ENCODE measurements at places on chromosomes 5 and 9. TPM values are rescaled to one million over a fixed set of nuclear protein-coding genes. Genes with fewer than 3 reads are reported as not detected.

Gene TAF1L
- total RNA-seq: not detected

Gene FBXO4
- 6.8 TPM for total RNA-seq

Gene NUDT12
- 14.1 TPM for total RNA-seq

Gene FREM1
- 60.5 TPM for total RNA-seq

Gene OLFML2A
- 37.4 TPM for total RNA-seq

Gene ANKRD55
- total RNA-seq: 0.18 TPM

Gene SPATA31C1
- 0.29 TPM for total RNA-seq

Gene SLC6A19
- total RNA-seq: not detected

Gene ARID3C
- not detected for total RNA-seq

Gene CDH18
- total RNA-seq: 3.7 TPM

- peaks cover 7% of the 10 kb centered on the region for H3K4me1 ChIP-seq
- DNase-seq: no peak
- no peak overlapping the region for H3K4me3 ChIP-seq
- peaks cover 14% of the 10 kb centered on the region for H3K36me3 ChIP-seq
- H3K27me3 ChIP-seq: no peaks in the 10 kb centered on the region
- H3K27ac ChIP-seq: no peak overlapping the region
Measured at GRCh38 chr9:133813749-133814585, 75.8 kb upstream of the SARDH start.

DNA sequence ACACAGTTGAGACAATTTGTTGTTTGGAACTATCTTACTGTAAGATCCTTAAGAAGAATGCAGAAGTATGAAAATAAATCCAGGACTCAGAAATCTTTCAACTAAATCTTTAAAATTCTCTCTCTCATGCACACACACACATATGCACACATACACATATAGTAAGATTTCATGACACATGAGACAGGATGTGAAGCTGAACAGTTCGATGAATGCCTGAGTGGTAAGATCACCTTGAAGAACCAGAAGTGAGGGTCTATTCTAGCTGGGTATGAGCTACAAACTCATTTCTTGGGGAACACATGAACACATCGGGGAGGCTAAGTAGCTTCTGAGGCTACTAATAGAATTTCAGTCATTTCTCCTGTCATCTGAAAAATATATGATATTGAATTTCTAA is 153.6 kb downstream of the TMC1 start:
- no peak overlapping the region for H3K27ac ChIP-seq
- no peaks in the 10 kb centered on the region for H3K4me1 ChIP-seq
- DNase-seq: no peak
- peaks cover 2% of the 10 kb centered on the region for H3K36me3 ChIP-seq

DNA sequence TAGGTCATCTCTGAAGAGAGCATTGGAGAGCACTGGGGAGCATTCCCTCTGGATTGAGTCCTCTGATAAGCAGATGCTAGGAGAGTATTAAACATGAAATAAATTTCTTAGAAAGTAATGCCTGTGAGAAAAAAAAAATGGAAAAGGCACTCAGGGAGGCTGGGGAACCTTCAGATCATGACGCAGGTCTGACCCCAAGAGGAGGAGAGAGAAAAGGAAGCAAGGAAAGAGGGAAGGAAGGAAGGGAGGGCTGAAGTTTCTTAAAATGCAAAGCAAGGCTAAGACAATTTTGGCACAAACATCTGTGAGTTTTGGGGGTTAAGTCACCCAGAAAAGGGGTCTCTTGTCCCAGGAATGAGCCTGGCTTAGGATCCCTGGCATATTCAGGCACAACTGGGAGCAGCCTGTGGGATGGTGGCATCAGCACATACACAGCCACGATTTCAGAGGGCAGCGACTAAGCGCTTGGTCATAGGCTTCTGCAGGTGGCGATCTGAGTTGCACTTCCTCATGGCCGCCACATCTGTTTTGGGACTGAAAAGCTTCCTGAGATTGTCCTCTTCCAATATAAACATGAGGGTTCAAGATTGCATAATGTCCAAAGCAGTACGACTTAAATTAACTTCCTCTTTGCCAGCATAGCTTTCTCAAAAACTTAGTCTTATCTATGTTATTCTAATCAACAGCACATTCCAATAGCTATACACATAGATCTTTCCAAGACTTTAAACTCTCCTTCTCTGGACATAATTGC is 692.7 kb downstream of the DNAH5 start:
- peak overlapping the region; percentile 45 for H3K27ac ChIP-seq
- peaks cover 22% of the 10 kb centered on the region for H3K4me1 ChIP-seq
- H3K27me3 ChIP-seq: no peaks in the 10 kb centered on the region
- DNase-seq: no peak
- no peak overlapping the region for H3K4me3 ChIP-seq

GRCh38 chr5:8349855-8350254 is 480.9 kb downstream of the MTRR start:
- no peaks in the 10 kb centered on the region for H3K4me1 ChIP-seq
- no peak overlapping the region for H3K4me3 ChIP-seq
- no peak overlapping the region for H3K27ac ChIP-seq
- peaks cover 1% of the 10 kb centered on the region for H3K27me3 ChIP-seq

GRCh38 chr9:89204801-89205200 is 26.2 kb upstream of the SHC3 start:
- peaks cover 6% of the 10 kb centered on the region for H3K27me3 ChIP-seq
- H3K4me1 ChIP-seq: no peaks in the 10 kb centered on the region
- H3K36me3 ChIP-seq: no peaks in the 10 kb centered on the region
- H3K4me3 ChIP-seq: no peak overlapping the region

DNA sequence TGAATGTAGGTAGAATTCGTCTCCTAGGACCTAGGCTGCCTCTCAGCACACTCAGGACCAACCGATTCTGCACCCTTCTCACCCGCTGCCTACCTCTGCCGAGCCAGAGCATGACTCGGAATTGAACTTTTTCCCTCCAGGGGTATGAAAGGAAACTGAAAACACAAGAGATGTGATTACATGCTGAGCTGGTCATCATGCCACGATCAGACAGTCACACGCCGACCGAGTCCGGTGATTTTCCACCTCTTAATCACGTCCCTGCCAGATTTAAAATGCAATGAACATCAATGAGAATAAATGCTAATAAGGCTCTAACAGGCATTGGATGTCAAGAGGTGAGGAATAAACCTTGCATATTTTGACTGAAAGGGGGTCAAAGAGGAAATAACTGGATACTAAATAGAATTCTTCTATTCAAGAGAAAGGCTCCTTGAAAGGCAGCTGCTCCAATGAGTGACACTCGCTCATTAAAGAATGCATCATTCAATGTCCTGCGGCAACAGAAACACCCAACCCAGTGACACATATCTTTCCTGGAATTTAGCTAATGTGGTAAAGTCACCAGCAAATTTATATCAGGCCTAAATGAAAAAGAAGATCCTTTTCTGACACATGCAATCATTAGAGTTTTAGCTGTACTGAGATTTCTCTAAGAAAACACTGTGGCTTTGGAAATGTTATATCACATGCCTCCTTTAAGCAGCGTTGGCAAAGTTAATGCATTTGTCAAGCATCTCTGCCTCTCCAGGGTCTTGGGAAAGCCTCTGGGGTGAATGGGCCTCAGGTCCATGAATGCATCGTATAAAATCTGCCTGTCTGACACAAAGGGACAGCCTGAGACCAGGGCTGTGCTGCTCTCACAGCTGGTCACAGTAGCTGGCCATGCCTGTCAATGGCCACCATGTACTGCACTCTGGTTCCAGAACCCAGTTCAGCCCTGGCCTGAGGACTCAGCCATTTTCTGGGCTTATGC is 128.7 kb downstream of the SPOCK1 start:
- H3K4me1 ChIP-seq: peaks cover 4% of the 10 kb centered on the region
- H3K27ac ChIP-seq: no peak overlapping the region
- H3K4me3 ChIP-seq: no peak overlapping the region
- no peaks in the 10 kb centered on the region for H3K36me3 ChIP-seq
- DNase-seq: no peak

- peaks cover 10% of the 10 kb centered on the region for H3K4me1 ChIP-seq
- DNase-seq: no peak
- no peak overlapping the region for H3K4me3 ChIP-seq
- H3K27ac ChIP-seq: no peak overlapping the region
- H3K36me3 ChIP-seq: peaks cover 9% of the 10 kb centered on the region
Measured at GRCh38 chr5:116130471-116130870, 45.6 kb downstream of the COMMD10 start.

DNA sequence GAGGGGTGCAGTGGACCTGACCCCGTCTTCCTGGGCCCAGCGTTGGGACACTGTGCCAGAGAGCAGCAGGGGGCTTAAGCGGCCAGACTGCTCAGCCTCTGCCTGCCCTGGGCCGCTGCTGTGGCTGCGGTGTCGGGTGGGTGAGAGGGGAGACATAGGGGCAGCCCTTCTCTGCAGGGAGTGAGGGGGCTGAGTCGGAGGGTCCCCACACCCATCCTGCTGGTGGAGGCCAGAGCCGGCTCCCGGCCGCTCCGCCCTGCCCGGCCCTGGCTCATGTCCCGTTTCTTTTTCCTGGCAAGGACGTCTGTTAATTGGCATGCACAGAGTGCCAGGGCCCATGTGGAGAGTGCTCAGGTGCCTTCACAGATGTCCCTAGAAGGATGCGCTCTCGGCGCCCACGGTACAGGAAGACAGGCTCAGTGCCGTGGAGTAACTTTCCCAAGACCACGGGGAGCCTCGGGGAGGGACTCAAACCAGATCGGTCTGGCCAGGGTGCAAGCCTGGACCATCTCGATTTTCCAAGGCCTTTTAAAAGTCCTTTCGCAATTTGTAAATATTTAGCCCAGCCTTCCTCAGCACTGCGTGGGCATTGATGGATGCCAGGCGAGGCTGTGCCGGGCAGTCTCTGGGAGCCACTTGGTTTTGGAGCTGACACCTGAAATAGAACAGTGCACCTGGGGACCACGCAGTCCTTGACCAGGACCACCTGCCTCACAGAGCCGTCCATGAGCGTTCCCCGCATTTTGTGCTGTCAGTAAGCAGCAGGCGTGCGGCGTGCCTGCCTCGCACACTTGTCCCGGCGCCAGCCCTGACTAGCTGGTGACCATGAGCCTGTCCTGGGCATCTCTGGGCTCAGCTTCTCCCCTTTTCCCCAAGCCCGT is 60.9 kb downstream of the RXRA start:
- no peaks in the 10 kb centered on the region for H3K27me3 ChIP-seq
- H3K27ac ChIP-seq: no peak overlapping the region
- no peak overlapping the region for H3K4me3 ChIP-seq
- no peaks in the 10 kb centered on the region for H3K36me3 ChIP-seq
- no peak for DNase-seq
- H3K4me1 ChIP-seq: peaks cover 31% of the 10 kb centered on the region

- H3K27ac ChIP-seq: no peak overlapping the region
- H3K27me3 ChIP-seq: peaks cover 33% of the 10 kb centered on the region
- H3K4me1 ChIP-seq: no peaks in the 10 kb centered on the region
- no peak overlapping the region for H3K4me3 ChIP-seq
- no peaks in the 10 kb centered on the region for H3K36me3 ChIP-seq
Measured at GRCh38 chr5:137191179-137191578, 307.9 kb downstream of the SPOCK1 start.

DNA sequence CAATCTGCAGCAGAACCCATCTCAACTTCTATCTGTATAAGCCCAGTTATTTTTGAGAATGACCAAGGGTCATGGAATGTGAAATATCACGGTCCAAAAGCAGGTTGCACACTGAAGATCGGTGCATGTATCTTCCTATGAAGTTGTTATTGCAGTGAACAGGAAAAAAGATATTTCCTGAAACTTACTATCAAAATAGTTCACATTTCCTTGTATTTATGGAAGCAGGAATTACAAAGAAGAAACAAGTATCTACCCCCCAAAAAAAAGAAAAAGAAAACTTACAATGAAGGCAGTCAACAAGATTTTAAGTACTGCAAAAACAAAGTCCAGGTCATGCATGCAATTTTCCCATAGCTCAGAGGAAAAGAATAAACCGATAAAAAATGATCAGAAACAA is 70.0 kb downstream of the MPDZ start:
- no peak overlapping the region for H3K4me3 ChIP-seq
- H3K36me3 ChIP-seq: peaks cover 65% of the 10 kb centered on the region
- H3K27me3 ChIP-seq: no peaks in the 10 kb centered on the region

DNA sequence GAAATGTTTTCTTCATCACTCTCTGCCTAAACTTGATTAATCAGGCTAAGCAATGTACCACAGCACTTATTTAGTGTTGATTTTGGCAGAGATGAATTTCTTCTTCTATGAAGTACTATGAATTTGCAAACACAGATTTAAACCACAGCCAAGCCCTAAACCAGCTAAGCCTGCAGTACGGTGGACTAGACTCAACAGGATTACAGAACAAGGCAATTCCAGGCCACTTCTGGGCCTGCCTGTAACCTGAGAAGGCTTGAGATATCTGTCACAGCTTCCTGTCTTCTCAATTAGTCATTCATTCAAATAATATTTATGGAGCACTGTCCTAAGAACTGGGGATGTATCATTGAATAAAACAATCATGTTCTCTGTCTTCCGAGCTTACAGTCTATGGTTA is 32.4 kb upstream of the CAST start:
- H3K4me1 ChIP-seq: peaks cover 53% of the 10 kb centered on the region
- H3K36me3 ChIP-seq: no peaks in the 10 kb centered on the region

- H3K27me3 ChIP-seq: peaks cover 12% of the 10 kb centered on the region
- no peaks in the 10 kb centered on the region for H3K36me3 ChIP-seq
- DNase-seq: no peak
- no peak overlapping the region for H3K4me3 ChIP-seq
- no peaks in the 10 kb centered on the region for H3K4me1 ChIP-seq
- H3K27ac ChIP-seq: no peak overlapping the region
Measured at GRCh38 chr9:135796784-135797485, 95.0 kb downstream of the KCNT1 start.

DNA sequence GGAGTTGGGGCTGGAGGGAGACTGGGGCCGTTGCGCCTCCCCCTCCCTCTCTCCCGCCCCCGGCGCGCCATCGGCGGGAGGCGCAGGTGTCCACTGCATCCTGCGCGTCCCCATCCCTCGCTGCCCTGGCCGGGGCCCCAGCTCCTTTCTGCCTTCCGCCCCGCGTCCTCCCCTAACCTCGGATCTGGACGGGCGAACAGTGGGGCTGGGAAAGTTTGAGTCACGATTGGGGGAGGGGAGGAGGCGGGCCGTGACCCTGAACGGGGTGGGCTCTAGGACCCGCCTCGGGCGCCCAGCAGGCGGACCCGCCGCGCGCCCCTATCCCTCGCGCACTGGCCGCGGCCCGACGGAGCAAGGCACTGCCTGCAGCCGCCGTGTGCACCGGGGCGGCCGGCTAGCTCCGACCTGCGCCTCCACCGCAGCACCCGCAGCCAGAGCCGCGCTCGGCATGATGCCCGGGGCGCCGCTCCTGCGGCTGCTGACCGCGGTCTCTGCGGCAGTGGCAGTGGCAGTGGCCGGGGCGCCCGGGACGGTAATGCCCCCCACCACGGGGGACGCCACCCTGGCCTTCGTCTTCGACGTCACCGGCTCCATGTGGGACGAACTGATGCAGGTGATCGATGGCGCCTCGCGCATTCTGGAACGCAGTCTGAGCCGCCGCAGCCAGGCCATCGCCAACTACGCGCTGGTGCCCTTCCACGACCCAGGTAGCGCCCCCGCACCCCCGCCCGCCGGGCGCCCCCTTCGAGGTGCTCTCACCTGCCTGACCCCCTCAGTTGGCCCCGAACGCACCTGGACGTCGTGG is at the start of gene HMCN2:
Gene HMCN2, plus strand, starts transcription at position 330 of the 805 bp plus-strand sequence. Its CDS starts 119 bp downstream, at position 449.
- H3K4me1 ChIP-seq: peaks cover 19% of the 10 kb centered on the region
- no peaks in the 10 kb centered on the region for H3K36me3 ChIP-seq
- H3K27me3 ChIP-seq: peaks cover 74% of the 10 kb centered on the region

DNA sequence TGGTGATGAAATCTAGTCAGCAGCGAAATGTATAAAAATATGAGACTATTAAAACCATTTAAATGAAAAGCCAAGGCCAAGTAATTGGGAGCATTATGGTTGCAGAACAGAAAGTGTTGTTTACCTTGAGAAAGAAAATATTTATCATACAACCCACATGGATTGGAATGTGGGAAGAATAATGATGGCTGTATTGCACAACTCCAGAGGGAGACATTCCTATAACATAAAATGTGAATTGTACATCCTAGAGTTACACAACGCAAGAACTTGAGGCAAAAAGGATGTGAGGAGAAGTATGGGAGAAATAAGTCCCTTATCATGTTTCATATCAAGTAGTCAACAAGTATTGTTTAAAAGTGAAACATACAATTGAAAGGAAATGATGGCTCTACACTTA is 1014.0 kb upstream of the SEMA6A start:
- H3K4me3 ChIP-seq: no peak overlapping the region
- DNase-seq: no peak
- no peak overlapping the region for H3K27ac ChIP-seq

All from mesothelial cell of epicardium (in vitro differentiated cells).